ENCODE measurements at places on chromosomes 13 and 19.

- DNase-seq, result peak; percentile 94
Observed at GRCh38 chr19:48618916-48619691, at the start of the genes RPL18 and SPHK2. TSS of gene RPL18 (minus strand) at chr19:48619178. CDS start at chr19:48619143, 35 bp downstream. TSS of gene SPHK2 (plus strand) at chr19:48619506. CDS start at chr19:48620515, 1,009 bp downstream.

GRCh38 chr13:84481958-84482357 is 599.7 kb upstream of the SLITRK1 start:
- no peak for DNase-seq

DNA sequence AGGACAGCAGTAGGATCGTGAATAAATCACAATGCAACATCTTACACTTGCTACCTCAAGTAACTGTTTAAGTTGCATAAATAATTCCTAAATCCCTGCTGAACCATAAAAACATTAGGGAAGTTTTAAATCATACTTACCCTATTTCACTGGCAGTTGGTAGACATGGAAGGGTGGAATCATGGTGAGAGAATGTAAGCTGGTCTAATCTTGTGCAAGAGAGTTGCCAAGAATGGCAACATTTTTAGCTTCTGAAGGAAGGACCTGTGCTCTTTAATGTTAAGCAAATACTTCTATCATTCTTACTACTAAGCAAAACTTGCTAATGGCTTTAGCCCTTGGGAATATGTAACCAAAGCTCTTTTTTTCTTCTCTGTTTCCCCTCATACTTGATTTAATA is 46.8 kb downstream of the MTUS2 start:
- DNase-seq, result no peak

DNA sequence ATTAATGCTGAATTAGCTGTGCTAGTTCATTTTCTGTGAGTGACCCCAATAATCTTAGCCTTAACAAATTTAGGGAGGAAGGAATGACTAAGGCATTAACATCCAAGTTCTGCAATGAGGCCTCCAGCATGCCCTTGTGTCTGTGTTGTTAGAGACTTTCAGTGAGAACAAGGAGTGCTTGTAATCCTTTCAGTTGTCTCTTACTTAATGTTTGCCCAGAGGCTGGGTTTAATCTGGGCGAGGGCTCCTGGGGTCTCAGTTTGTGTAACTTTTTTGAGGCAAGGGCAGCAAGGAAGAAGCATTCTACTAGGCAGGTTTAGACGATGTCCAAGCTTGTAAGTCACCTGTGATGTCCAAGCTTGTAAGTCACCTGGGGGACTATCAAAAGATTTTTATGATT is 24.3 kb downstream of the CCNA1 start:
- DNase-seq, result no peak

DNA sequence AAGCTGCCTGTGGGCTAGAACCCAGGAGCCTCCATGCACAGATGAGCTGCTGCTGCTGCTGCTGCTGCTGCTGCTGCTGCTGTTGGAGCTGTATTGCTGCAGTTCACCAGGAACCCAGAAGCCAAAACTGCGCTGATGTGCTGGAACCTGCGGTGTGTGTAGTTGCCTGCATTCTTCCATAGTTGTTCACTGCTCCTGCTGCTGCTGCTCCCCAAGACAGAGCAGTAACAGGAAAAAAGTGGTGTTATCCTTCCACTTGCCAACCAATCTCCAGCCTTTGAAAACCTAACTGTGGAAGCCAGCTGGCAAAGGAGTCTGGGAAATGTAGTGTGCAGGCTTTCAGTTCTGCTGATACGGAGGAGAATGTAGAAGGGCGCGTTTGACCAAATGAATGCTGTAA is 37.9 kb downstream of the ARHGAP35 start:
- DNase-seq, result no peak

- no peak for DNase-seq
Observed at GRCh38 chr13:24253520-24254145, 55.7 kb upstream of the C1QTNF9 start.

DNA sequence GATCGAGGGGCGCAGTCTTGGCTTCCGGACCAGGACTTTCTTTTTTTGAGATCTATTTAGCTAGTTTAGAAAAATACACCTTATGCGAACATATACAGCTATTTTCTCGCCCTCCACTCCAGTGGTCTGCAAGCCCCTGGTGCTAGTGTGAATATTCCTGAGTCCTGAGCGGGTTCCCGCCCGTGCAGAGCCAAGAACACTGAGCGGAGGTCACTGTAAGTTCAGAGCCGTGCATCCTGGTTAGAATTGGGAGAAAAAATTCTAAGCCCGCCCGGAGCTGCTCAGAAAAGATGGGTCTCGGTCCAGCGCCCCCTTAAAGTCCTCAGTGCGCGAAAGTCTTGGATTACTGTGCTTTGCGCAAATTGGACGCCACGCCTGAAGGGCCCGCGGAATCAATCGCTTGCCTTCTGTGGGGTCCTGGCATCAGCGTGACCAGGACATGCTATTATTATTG is 117.7 kb downstream of the KCNRG start:
- no peak for DNase-seq

DNA sequence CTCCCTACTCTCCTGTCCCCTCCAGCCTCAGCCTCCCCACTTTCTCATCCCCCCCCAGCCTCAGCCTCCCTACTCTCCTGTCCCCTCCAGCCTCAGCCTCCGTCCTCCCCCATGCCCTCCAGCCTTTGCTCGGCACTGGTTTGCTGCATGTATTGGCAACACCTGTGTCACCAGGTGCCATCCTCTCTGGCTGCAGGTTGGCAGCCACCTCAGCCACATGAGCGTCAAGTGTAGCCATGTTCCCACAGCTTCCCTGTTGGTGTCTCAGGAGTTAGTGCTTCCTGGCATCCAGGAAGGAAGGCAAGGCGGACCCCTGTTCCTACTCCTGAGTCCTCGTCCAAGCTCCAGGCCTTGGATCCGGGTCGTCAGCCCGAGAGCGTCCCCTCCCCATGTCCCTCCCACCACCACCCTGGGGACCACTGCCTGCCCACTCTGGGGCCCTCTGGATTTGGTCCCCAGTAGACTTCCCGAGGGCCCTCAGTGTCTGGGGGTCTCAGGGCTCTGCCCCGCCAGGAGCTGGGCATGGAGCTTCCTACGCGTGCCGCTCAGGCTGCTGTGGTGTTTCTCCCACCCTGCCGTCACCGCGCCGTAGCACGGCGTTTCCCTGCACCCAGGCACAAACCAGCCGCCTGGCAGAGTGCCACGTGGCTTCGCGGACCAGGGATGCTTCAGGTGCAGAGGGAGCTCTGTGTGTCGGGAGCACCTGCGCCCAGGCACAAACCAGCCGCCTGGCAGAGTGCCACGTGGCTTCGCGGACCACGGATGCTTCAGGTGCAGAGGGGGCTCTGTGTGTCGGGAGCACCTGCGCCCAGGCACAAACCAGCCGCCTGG is 128.3 kb upstream of the MCF2L start:
- no peak for DNase-seq

GRCh38 chr19:48469934-48470680 is 938 bp downstream of the CYTH2 start:
- no peak for DNase-seq

DNA sequence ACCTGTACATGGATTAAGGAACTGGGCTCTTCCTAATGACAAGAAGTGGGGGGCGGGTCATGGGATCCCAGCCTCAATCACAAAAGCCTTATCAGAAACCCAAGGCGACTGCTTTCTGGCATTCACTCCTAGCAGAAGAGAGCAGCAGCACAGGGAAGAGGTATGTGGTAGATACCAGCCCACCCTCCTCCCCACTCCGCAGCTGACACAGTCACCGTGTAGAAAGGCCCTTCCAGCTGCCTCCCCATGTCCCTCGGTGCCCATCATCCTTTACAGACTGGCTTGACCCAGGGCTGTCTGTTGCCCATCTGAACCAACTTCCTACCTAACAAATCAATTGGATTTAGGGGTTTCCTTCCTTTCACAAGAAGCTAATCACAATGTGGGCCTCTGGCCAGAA is 3.1 kb upstream of the DHRS12 start:
- no peak for DNase-seq

DNA sequence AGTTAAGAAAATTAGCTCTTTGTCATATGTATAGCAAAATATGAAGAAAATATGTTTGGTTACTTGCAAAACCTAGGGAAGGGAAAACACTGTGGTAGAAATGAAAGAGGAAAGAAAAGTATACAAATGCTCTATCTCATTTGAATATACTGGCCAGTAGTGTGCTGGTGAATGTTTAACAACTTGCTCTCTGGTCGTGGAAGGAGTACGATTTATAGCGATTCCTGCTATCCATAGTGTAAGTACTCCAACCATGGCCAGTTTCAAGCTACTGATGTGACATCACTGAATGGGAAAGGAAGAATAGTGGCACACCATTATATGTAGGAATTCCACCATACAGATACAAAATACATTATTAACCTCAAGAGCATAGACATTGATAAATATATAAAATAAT is 9.3 kb downstream of the BORA start:
- DNase-seq, result no peak

GRCh38 chr19:35143231-35143715 is at the start of gene FXYD7:
TSS of gene FXYD7 (plus strand) at chr19:35143255. CDS start at chr19:35143334, 79 bp downstream.
- DNase-seq, result no peak

GRCh38 chr13:32056316-32056715 is 24.7 kb downstream of the FRY start:
- DNase-seq, result no peak

DNA sequence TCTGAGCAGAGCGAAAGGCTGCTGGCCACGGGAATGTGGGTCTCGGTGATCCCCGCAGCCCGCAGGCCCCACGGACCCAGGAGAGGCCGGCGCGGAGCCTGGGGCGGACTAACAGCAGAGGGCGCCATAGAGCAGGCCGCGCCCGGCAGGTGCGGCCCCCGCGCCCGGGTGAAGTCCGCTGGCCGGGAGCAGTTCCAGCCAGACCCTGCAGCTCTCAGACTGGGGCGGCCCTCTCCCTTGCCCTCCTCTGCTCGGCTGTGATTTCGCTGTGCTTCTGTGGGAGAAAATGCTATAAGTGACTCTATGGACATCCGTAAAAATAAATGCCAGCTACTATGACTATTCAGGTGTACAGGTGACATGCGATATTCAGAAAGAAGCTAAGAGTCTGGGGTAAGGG is 37.7 kb downstream of the GSX1 start:
- peak; percentile 28 for DNase-seq

DNA sequence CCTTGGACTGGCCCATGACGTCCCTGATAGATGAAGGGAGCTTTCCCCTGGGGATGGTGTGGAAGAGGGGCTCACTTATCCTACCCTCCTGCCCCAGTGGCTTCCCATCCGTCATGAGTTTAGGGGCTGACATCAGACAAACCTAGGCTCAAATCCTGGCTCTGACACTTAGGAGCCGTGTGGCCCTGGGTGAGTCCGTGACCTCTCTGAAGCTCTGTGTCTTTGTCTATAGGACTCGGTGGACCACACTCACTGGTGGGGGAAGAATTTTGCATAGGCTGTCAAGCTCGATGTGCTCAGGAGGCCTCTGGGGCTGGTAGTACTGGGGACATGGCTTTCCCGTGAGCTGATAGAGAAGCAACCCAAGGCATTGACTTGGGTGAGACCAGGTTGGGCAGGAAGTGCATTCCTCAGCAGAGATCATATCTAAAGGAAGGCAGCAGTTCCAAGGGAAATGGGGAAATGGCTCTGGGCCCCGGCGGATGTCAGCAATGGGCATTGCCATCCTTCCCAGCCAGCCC is 17.4 kb upstream of the AP1M2 start:
- DNase-seq, result no peak

DNA sequence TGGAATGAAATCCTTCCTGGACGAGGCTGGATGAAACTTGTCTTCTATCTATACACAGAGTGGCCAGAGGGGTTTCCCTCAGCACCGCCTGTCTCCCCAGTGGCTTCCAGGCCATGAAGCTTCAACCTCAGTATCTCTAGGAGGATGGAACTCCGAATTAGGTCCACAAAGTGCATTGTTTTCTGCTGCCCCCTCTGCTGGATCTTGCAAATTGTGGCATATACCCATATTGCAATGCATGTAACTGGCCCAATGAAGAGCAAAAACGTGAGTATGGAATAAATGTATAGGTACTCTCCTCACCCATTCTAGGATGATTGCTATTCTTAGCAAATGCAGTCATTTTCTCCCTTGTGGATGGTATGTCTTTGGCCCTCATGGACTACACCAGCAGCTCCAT is 14.7 kb upstream of the LILRB4 start:
- DNase-seq, result no peak

GRCh38 chr13:76523740-76524340 is 362.4 kb downstream of the KCTD12 start:
- DNase-seq, result no peak

GRCh38 chr19:16441661-16442162 is 30.1 kb downstream of the EPS15L1 start:
- no peak for DNase-seq

DNA sequence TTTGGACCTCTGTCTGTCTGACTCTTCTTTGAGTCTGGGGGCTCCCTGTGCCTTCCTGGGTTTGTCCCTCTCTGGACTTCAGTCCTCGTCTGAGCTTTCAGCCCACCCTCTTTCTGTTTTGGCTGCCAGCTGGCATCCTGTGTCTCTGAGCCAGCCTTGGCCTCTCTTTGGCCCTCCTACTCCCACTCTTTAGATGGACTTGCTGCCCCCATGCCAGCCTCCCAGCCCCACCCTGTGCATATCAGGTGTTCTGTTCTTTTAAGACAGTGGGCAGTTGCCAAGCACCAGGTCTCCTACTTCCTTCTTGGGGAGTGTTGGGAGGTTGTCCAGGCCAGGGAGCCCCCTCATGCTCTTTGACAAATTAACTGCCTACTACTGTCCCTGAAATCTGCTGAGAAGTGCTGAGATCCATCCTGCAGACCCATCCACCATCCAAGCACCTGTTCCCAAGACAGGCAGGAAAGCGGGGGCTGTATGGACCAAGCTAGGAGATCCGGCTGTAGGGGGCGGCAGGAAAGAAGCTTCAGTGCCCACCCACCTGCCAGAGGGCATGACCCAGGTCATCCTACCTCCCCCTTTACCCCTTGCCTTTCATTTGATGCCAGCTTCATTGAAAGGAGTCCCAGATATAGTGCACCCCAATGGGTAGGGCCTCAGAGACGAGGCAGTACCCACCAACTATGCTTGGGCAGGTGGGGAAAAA is 9.6 kb downstream of the CIC start:
- no peak for DNase-seq

GRCh38 chr19:3140667-3141038 is 4.8 kb downstream of the GNA15 start:
- no peak for DNase-seq

GRCh38 chr19:10580979-10581631 is 6.0 kb downstream of the AP1M2 start:
- peak; percentile 80 for DNase-seq

GRCh38 chr19:1503089-1503924 is 9.5 kb downstream of the ADAMTSL5 start:
- DNase-seq, result peak; percentile 71

- DNase-seq, result no peak
Observed at GRCh38 chr19:13198634-13199033, 48.4 kb downstream of the IER2 start.

All from stimulated activated CD4-positive, alpha-beta T cell treated with anti-CD3 and anti-CD28 coated beads, TNF-alpha, amount 100 ng/mL, for 48 hours (primary cell).